ENCODE measurements at places on chromosomes 5 and 9.

GRCh38 chr9:133992780-133993634 lies 883 bp upstream of the VAV2 start:
- no peak for DNase-seq

- no peak for DNase-seq
Observed at GRCh38 chr5:7897014-7897600, 28.2 kb downstream of the MTRR start.

GRCh38 chr5:154501566-154501965 lies 23.5 kb upstream of the HAND1 start:
- no peak for DNase-seq

- DNase-seq: no peak
Observed at GRCh38 chr5:130605234-130605633, 559.8 kb downstream of the HINT1 start.

DNA sequence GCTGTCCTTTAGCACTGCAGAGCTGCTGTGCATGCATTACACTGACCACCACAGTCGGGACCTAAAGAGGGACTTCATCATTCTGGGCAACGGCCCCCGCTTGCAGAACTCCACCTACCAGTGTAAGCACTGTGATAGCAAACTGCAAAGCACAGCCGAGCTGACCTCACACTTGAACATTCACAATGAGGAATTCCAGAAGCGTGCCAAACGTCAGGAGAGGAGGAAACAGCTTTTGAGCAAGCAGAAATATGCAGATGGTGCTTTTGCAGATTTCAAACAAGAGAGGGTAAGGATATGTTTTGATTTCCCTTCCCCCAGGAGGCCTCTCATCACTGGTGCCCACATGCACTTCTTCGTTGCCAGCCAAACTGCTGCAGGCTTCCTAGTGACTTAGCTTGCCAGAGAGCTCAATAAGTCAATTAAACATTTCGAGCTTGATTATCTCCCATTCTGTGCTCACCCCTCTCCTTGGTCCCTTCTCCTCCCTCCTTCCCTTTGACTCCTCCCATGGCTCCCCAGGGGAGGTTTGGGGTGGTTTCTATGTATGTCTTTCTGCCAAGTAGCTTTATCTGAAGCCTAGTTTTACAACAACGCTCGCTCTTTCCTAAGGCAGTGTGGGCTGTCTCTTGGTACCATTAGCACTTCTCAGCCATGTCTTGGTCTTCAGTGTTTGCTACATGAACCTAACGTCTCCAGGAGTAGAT lies 66.7 kb downstream of the ZNF462 start:
- no peak for DNase-seq

GRCh38 chr9:111917201-111917600 lies 20.6 kb downstream of the UGCG start:
- no peak for DNase-seq

DNA sequence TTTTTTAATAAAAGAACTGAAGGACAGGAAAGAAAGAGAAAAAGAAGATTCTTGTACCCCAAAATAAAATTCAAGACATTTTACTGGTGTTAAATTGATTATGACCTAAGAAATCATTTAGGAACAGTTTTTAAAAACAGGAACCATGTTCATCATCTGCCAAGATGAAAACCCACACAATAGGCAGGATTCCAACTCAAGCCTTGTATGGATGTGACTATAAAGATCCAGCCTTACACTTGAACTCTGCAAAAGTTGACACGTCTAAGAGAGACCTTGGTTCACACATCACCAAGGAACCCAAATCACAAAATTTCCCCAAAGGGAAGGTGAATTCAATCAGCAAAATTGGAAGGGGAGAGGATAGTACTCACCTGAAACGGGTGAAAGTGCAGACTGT lies 82.6 kb downstream of the SMIM23 start:
- DNase-seq: no peak

GRCh38 chr5:160269017-160269416 lies 39.7 kb downstream of the FABP6 start:
- DNase-seq: peak; percentile 97

DNA sequence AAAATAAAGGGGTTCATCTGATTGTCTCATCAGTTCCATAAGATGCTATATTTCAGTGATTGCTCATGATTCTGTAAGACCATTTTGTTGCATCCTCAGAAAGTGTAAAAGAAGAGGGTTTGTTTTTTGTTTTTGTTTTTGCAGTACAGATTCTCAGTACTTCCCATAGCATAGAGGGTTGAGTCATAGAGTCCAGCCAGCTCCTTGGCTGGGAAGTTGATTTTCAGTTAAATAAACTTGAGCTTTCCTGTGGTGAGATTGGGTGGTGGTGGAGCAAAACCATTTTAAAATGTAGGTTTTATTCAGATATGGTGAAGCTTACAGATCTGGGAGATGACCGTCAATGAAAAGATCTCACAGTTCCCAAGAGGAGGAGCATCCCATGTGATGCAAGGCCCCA lies 48.2 kb downstream of the DAPK1 start:
- DNase-seq: no peak

DNA sequence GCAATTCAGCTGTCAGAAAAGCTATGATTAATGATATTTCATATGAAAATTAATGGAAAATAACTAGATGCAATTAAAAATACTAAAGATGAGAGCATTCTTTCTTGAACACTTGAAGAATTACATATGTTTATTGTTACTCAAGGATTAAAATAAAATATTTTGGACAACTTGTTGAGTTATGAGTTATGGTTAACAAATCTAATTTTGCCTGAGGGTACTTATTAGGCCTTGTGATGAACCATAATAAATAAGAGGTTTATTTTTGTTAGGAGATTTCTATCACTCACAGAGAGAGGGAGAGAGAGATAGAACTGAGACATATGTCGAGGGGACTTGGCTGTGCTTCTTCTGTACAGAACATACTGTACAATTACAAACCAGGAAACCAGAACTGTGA lies 183.7 kb downstream of the ISL1 start:
- no peak for DNase-seq

DNA sequence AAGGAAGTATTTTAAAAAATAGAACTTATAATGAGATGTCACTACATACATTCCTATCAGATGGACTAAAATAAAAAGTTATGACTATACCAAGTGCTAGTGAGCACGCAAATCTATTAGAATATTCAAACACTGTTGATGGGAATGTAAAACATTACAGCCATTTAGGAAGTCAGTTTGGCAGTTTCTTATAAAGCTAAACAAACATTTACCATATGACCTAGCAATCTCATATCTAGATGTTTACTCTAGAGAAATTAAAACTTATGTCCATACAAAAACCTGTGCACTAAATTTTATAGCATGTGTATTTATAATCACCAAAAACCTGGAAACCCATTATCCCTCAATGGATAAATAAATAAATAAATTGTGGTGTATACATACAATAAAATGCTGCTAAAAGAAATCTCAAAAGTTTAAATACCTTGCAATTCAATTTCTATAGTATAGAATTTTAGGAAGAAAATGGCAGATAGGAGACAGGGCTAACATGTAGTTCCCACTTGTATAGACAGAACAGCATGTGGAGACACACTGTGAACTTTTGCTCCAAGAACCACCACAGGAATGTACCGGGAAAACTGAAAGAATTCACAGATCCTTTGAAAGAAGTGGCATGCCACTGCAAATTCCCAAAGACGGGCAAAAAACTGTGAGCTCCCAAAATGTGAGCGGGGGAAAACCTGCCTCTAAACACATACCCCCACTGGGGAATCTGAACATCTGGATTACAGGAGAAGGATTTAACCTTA lies 174.6 kb upstream of the SPEF2 start:
- no peak for DNase-seq

DNA sequence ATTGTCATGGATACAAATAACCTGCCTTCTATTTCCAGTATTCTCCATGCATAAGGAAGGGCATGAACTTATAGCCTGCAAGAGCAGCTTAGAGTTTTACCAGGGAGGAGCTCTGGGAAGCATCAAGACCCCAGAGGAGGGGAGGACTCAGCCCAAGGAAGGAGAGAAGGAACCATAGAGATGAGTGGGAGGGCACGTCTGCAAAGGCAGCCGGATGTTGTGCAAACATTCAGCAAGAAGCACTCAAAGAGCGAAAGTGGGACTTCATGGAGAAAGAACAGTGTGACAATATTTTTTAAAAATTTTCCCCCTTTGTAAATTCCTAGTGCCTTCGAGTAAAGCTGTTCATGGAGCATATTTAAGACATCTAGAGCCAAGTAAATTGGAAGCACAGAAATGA lies 270.1 kb upstream of the PTGER4 start:
- DNase-seq: no peak

- no peak for DNase-seq
Observed at GRCh38 chr9:76943054-76943453, 37.1 kb upstream of the PRUNE2 start.

DNA sequence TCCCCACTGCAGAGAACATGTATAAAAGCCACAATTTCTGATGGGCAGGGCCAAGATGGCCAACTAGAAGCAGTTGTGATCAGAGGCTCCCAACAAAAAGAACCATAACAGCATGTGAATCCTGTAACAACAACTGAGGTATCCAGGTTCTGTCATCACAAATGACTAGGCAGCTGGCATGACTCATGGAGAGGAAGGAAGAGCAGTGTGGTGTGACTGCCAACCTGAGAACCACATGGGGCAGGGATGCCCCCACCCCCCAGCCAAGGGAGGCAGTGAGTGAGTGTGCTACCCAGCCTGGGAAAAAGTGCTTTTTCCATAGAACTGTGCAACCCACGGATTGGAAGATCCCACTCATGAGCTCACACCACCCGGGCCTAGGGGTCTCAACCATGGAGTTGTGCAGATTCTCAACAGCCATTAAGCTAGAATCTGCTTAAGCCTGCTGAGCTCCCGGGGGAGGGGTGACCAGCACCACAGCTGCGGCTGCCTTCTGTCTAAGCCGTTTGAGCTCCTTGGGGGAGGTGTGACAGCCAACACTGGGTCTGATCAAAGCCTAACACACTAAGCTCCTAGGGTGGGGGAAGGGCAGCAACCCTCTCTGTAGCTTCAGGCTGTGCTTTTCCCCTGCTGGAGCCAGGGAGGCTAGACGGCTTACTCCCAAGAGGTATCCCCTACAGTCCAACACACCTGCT lies 80.1 kb upstream of the DMAC1 start:
- DNase-seq: no peak

DNA sequence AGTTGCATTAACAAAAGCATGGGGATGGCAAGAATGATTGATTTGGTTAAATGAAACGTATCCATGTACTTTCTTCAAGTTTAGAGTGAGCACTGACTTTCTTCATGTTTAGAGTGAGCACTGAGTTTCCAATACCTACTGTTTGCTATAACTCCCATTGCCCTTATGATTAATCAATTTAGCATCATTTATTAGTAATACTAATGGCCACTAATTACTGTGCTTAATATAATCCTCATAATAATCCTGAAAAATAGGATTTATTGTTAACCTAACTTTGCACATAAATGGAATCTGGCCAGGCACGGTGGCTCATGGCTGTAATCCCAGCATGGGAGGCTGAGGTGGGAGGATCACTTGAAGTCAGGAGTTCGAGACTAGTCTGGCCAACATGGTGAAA lies 22.1 kb upstream of the GPR21 start:
- no peak for DNase-seq

- DNase-seq: peak; percentile 91
Observed at GRCh38 chr5:178232124-178232919, at the start of gene PHYKPL. Gene PHYKPL, minus strand, starts transcription at chr5:178232802. Its CDS starts 252 bp downstream, at chr5:178232550.

DNA sequence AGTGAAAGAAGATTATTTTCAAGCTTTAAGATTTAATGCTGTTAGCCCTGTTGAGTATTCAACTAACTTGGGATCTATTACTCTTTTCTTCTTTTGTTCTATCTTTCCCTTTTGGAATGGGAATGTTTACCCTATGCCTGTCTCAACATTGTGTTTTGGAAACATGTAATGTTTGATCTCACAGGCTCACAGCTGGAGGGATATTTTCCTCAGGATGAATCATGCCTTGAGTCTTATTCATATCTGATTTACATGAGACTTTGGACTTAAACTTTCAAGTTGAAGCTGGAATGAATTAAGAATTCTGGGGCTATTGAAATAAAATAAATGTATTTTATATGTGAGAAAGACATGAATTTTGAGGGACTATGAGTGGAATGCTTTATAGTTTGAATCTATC lies 607.8 kb upstream of the PTGER4 start:
- DNase-seq: no peak

DNA sequence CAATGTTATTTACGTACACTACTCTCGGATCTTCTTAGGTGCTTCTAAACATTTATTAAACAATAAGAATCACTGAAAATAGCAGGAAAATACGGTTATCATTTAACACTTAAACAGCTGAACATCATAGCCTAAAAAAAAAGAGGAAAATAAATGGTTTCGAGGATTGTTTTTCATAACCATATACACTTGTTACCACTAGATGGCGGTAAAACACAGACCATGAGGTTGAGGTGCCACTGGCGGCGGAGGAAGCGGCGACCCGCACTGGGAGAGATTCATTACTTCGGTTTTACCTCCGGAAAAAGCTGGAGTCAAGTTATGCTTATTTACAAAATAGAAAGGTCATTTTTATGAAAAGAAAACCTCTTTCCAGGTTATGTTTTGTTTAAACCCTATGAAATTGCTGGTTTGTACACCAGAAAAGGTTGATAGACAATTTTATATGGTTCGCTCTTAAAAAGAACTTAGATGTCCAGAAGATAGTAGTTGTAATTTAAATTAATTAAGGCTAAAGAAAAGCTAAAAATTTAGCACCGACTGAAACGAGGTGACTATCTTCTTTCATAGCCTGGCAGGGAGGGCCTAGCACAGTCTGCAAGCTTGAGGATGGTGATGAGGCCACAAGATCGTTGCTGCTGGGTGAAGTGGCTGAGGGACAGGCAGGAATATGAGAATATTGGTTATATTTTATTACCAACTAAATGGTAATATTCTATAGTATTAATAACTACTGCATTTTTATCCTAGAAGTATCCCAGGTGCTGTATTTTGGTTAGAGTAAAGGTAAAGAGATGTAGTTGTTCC lies 605.7 kb downstream of the RAB3C start:
- peak; percentile 83 for DNase-seq

DNA sequence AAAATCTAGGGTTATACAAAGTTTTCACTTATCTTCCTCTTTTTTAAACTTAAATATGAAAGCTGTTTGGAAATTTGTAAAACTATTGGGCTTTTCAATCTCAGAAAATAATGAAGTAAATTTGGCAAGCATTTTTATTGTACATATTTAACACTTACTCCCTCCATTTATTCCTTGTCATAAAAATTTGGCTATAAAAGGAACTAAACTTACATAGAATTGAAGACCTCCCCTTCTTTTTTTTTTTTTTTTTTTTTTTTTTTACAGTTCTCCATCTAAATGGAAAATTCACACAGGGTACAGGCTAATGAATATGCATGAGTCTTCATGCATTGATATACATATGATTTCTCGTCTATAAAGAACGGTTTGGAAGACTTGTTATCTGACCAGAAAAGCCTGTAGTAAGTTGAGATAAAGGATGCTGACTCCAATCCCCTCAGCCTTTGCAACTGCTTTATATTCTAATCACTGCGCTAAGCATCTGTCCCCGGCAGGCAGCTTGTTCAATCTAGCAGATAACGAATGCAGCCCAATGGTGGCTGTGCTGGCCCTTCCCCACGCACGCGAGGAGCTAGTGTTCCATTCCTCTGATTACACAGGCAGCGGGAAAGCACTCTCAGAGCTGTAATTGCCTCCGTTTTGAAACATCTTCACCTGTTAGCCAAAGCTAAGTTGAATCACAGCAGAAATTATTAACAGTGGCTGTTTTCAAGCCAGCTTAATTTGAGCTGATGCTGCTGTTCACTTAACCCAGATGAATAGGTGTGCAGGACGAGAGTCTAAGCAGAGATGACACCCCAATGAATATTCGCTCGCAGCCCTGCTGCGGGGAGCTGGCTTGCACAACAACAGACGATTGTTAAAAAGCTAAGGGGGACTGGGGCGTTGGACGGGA lies 453.8 kb upstream of the ZNF608 start:
- DNase-seq: no peak

GRCh38 chr9:5819174-5819573 lies 13.7 kb downstream of the ERMP1 start:
- DNase-seq: no peak

GRCh38 chr5:53779541-53779981 lies 219.1 kb downstream of the NDUFS4 start:
- no peak for DNase-seq

Measured in cardiac septum (tissue), 1 donor.